ENCODE measurements at places on chromosomes 6 and 20.

- no peak for DNase-seq
These were observed 50.5 kb downstream of the ZNF831 start for GRCh38 chr20:59214073-59214472.

DNA sequence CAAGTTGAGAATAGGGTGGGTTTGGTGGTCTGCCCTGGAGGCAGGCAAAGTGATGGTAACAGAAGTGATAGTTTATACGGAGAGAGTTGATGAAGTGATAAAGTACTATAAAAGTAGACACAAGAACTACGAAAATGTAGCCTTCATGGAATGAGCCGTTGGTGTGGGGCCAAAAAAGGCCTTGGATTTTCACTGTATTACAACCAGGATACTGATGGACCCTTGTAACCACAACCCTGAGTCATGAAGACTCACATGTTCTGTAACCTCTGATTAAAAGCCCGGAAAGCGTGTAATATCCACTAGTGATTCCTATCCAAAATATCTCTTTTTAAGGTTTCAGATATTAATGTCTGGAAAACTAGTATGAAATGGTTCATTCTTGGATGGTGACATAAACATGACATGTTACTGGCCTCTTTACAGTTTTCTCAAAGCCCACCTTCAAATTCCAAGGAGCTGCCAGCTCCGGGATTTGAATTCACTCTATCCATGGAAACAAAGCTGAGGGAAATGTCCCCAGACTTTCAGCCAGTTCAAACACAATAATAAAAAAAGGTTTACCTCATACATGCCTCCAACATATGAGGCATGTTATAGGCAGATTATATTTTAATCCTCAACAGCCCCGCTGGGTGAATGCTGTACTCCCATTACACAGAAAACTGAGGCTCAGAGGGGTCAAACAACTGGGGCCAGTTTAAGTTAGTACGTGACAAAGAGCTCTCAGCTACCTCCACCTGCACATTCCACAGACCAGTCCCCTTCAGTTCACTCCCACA lies 55.4 kb downstream of the MRPL14 start:
- DNase-seq = no peak

- DNase-seq = no peak
These were observed 7.2 kb downstream of the NCOA7 start for GRCh38 chr6:125797886-125798444.

DNA sequence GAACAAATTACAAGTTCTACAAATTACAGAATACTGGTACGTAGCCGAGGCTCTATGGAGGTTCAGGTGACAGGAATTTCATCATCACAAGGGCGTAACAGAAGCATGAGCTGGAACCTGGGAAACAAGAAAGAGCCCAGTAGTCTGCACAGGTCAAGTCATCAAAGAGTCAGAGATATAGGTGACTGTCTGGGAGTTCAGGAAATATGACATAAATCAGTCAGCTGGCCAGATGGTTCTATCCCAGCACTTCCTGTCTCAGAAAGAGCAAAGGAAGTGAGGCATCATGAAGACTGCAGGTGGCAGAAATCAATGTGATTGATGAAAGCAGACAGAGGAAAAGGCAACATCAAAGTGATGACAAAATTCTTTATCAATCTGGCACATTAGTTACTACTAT lies 23.3 kb downstream of the MYCT1 start:
- DNase-seq = no peak

GRCh38 chr6:75546381-75546780 lies 52.8 kb upstream of the FILIP1 start:
- no peak for DNase-seq

All from midbrain (tissue), 1 donor.